NAMALWA (cell line): ENCODE measurements at places on chromosomes 7 and 10.

DNA sequence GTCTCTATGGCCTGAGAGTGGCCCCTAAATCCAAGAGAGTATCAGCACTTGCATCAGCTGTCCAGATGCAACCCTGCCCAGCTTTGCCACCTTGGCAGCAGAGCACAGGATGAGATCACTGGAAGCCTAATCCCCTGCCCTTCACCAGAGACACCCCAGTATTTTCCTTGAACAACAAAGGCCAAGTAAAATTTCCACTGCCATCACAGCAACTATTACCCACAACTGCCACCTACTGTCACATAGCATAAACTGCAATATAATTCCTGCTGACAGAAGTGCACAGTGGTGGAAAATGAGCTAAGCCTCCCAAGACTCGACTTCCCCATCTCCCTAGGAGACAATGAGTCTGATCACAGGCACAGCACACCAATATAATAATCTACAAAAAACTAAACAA lies 462.8 kb upstream of the ZWINT start:
- peak; percentile 50 for DNase-seq

DNA sequence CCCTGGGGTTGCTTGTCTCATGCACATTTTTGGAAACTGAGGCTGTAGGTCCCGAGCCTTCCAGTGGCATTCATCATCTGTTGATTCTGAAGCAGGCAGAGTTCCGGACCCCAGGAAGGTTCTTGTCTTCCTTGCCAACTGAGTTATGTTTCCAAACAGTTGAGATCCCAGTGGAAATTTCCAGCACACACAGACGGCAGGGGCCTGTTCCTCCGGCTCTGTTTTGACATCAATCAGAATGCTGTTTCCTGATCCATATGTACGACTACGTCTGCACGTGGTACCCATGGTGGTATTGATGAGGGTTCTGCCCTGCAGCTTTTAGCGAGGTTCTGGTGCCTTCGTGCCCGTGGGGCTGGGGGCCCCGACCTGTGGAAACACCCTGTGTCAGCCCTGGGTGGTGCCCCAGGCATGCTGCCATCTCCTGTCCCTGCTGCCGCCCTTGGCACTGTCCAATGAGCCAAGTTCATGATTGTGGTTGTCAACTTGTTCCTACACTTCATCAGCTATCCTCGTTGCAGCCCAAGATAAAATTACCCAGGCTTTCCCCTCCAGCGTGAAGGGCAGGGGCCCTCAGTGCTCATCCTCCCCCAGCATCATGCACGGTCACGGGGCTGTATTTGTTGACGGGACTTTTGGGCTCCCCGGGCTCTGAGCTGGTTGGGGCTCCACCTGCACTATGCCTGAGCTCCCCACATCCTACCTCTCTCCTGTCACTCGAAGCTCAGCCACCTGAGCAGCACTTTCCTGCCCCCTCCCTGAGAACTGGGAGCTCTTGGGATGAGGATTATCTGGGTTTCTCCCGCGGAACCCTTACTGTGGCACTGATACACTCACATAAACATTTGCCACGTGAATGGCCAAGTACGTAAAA lies 7.8 kb upstream of the DPYSL4 start:
- DNase-seq, result no peak

DNA sequence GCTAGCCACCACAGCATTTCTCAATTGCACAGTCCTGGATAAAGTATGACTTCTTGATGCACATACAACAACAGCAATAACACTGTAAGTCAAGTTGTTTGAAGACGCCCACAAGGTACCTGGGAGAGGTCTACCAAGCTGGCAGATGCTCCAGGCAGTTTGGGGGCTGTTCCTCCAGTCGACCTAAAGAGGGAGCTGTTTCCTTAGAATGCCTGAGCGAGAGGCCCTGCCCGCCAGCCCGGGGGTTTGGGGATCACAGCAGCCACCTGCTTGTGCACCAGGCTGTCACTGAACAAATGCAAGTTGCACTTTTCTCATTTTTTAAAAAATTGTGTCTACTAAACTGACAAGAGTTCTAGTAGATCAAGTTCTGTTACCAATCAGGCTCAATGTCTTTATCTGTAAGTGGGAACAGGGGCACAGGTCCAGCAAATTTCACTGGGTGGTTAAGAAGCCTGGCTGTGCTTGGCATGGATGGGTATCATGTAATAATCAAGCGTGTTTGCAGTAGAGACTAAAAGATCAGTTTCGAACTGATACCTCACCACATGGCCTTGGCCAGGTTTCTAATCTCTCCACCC lies 193.8 kb upstream of the ADO start:
- peak; percentile 88 for DNase-seq

DNA sequence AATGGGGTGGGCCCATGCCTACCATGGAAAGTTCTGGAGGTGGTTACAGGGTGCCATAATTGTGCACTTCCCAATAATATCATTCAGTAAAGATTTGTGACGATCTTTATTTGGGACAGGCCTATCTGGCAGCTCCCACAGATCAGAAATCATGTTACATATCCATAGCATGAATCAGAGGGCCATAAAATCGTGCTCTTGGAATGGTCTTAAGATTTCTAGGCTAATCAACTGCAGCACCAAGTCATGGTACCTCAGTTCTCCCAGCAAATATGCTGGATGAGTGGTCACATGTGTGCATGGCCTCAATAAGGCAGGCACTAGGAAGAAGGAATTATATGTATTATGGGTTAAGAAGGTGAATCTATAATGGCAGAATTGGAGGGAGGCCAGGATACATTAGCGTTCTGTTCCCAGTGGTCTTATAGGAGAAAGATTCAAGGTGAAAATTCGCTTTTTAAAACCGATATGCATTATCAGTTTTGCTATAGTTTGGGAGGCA lies 134.7 kb downstream of the NRP1 start:
- no peak for DNase-seq

GRCh38 chr7:157508477-157508881 lies 171.7 kb downstream of the DNAJB6 start:
- no peak for DNase-seq

DNA sequence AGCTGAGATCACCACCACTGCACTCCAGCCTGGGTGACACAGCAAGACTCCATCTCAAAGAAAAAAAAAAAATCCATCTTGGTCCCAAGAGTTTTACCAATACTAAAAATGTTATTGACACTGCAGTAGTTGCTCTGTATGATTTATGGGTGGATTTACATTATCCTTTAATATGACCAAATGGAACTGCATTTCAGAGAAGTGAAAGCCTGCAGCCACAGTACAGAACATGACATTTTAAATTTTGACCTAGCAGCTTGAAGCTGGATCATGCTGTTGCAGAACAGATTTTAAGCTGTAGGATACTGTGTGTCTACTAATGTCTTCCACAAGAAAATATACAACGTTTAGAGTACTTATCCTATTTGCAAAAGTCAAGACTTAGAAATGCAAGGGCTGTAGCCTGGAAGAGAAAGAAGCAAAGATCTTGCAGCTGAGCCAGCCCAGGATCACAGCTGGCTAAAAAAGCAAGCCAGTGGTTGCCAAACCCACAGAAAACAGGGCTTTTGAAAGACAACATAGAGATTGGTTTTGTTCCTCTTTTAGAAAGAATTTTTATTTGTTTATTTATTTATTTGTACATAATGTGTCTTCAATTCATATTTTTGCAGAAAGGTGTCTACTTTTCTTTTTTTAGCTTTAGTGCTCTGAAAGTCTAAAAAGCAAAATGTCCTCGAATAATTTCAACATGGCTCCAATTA lies 55.2 kb upstream of the WNT16 start:
- peak; percentile 8 for DNase-seq

- DNase-seq, result no peak
These were observed 106.2 kb upstream of the CACNA2D1 start for GRCh38 chr7:82549616-82550285.

- no peak for DNase-seq
These were observed 66.9 kb upstream of the SLC25A13 start for GRCh38 chr7:96388620-96389383.

GRCh38 chr10:58219875-58220274 lies 47.8 kb downstream of the IPMK start:
- no peak for DNase-seq

GRCh38 chr7:23003505-23004246 lies 10.3 kb downstream of the HYCC1 start:
- DNase-seq, result no peak

- no peak for DNase-seq
These were observed 6.7 kb upstream of the OTUD1 start for GRCh38 chr10:23432166-23432565.

- DNase-seq, result peak; percentile 73
These were observed 877 bp upstream of the NOD1 start for GRCh38 chr7:30479202-30480120.

- no peak for DNase-seq
These were observed 234.0 kb upstream of the TCF7L2 start for GRCh38 chr10:112716076-112716475.

- DNase-seq, result peak; percentile 56
These were observed 505.6 kb upstream of the MKI67 start for GRCh38 chr10:128631801-128632241.

- DNase-seq, result no peak
These were observed 163.8 kb downstream of the PLXNA4 start for GRCh38 chr7:132412435-132412834.

DNA sequence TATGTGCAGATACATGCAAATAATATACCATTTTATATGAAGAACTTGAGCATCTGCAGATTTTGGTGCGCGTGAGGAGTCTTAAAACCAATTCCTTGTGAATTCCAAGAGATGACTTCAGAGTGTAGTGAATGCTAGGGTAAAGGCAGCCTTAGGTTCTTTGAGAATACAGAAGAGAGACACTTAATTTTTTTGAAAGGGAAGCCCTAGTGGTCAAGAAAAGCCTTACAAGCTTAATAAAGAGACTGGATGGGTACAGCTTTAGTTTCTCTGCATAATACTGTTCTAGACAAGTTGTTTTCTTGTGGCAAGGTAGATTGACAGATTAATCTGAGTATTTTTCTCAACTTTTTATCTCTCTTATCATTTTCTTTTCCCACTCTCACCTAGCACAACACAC lies 636.5 kb downstream of the DNAJB9 start:
- DNase-seq, result peak; percentile 40

- no peak for DNase-seq
These were observed 169.1 kb downstream of the PTEN start for GRCh38 chr10:88032566-88032965.

DNA sequence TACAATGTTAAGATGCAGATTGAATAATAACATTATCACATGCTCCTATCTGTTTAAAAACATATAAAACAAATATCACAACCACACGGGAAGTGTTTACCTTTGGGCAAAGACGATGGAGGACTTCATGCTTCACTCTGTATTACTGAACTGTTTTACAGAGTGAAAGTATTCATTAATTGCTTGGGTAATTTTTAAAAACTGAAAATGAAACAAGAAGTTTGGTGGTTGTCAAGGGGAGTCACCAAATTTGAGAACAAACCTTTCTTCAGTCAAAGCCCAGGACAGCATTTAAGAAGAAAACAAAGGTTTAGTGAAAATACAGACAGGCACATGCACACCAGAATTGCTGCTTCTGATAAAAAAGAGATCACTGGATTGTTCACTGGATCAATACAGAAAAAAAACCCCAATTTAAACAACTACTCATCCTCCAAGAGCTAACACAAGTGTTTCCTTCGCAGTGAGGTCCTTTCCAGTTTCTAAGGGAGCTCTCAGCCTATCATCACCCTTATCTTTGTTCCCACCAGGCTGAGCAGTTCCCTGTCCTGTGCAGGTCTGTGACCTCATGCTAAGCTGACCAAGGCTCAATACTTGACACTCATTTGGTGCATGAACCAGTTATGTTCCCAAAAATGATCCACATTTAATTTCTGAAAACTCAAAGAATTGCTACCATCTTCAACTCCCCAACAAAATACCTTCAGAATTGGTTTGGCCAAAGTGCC lies 8.8 kb downstream of the PARP12 start:
- peak; percentile 29 for DNase-seq

GRCh38 chr7:17319164-17320101 lies 21.0 kb downstream of the AHR start:
- DNase-seq, result no peak

- no peak for DNase-seq
These were observed 23.7 kb upstream of the MRC1 start for GRCh38 chr10:17785276-17785930.

DNA sequence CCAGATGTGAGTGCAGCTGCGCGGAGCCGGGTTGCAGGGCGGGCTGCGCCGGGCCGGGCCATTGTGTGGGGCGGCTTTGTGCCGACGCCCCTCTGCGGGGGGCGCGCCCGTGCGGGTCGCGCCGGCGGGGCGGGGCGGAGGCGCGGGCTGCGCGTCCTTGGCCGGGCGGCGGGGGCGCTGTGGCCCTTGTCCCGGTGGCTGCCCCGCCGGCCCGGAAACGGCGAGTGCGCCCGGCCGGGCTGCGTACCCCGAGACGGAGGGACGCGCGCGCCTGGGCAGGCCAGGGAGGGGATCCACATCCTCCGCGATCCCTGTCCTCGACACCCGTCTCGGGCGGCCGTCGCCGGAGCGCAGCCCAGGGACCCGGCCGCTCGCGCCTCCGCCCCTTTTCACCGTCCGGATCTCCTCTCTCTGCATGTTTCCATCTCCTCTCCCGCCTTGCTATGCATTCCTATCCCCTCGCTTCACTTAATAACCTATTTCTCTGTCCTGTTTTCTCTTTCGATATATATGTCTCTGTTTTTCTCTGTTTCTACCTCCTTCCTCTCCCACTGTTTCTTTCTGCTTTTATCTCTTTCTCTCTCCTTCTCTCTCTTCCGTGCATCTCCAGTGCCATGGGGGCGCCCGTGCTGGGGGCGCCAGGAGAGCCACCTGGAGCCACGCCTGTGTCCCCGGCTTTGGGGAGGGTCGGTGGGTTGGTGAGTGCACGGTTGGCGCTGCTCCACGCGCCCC lies 765 bp downstream of the PFKFB3 start:
- DNase-seq, result peak; percentile 77

- DNase-seq, result no peak
These were observed 190.9 kb upstream of the CXCL12 start for GRCh38 chr10:44575601-44576380.

- no peak for DNase-seq
These were observed 107.2 kb upstream of the FAM180A start for GRCh38 chr7:135855846-135856245.

DNA sequence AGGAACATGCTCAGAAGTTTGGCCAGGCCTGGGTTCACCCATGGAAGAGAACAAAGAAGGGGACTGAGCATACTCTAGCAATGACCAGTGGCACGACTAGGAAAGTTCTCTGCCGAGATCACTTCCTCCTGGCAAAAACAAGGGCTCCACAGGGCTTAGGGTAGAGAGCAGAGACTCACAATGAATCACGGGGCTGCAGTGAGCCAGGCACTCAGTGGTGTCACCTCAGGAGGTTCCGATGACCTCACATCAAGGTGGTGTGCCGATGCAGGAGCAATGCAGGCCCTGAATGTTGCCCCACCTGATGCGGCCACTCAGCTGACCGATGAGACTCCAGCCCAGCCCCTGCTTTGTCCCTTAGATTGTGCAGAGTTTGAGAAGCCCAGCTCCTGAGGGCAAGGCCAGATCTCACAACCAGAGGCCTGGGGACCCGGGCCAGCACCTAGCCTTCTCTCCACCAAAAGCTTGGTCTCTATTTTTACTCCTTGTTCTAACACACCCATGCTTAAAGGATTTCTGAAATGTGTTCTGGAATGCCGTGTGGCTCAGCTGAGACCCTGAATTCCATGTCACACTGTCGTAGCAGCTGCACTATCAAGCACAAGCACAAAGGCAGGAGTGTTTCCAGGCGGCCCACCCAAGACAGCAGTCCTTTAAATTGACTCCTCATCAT lies 60.9 kb downstream of the COBL start:
- no peak for DNase-seq

- no peak for DNase-seq
These were observed 7.3 kb upstream of the ADAP1 start for GRCh38 chr7:961546-962400.

GRCh38 chr10:114387784-114388183 lies 16.5 kb downstream of the AFAP1L2 start:
- DNase-seq, result no peak
